ENCODE measurements at places on chromosomes 7 and 10.

DNA sequence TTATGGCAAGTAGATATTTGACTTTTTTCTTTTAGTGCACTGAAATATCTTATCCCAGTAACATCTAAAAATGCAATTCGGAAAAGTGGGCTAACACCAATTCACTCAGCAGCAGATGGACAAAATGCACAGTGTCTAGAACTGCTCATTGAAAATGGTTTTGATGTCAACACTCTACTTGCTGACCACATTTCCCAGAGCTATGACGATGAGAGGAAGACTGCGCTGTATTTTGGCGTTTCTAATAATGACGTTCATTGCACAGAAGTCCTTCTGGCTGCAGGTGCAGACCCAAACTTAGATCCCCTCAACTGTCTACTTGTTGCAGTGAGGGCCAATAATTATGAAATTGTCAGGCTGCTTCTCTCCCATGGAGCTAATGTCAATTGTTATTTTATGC, 26.8 kb upstream of the LMOD2 start:
- DNase-seq, result no peak

DNA sequence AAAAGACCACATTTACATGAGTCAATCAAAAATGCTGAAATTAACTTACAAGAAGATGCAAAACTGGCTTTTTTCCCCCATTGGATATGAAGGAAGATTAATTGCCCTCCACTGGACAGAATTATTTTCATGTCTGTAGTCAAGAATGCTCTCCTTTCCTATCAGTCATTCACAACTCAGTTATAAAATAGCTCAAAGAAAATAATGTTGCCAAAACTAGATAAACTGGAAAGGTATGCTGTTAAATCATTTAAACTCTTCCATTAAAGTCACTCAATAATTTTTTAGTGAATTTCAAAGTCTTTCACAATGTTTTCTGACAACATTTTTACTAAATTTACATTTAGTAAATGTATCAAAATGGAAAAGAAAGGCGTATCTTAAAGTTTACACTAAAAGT, 384.5 kb downstream of the HGF start:
- DNase-seq, result no peak

DNA sequence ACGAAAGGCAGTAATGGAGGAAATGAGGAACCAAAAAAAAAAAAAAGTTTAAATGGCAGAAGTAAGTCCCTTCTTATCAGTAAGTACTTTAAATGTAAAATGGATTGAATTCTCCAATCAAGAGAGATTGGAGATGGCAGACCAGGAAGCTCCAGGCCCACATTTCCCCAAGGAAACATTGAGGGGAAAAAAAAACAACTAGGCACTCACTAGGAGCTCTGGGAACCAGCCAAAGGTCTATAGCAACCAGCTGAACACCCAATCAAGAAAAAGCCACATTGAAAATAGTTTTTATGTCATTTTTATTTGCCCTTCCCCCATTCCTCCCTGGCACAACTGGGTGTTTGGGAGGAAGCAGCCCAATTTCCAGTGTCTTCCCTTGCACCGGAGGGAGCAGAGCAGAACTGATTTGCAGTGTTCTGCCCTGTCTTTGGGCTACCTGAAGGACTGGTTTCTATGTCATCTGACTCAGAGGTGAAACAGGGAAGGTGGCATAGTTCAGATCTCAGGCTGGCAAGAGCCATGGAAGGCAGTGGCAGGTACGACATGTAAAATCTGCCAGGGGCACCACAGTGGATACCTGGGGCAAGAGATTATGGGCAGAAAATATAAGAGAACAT, 121.9 kb downstream of the SMURF1 start:
- no peak for DNase-seq

- DNase-seq, result no peak
Observed at GRCh38 chr7:54810401-54810800, 51.4 kb upstream of the SEC61G start.

Data from activated CD8-positive, alpha-beta T cell treated with anti-CD3 and anti-CD28 coated beads for 36 hours (primary cell).